ENCODE measurements at places on chromosomes 3 and 15. TPM values are rescaled to one million over a fixed set of nuclear protein-coding genes. Genes with fewer than 3 reads are reported as not detected.

DNA sequence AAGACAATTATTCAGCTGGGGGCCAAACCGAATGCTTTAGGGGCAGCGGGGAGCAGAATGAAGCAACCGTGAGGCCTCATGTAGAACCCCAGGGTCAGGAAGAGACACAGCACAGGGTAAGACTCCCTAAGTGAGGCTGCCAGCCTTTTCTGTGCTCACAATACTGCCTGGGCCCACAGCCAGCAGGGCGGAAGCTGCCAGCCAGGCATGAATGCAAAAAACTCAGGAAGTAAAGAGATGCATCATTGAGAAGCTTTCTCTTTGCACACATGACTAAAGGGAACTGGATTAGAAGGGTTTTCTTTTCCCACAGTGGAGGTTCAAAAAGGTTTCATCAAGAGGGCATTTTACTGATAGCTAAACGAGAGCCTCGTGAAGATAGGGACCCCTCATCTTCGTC, 33.3 kb downstream of the CA12 start:
- no peaks in the 10 kb centered on the region for H3K27me3 ChIP-seq
- peaks cover 24% of the 10 kb centered on the region for H3K4me1 ChIP-seq
- no peak for DNase-seq

The GTF2E1 gene
- total RNA-seq: 22.1 TPM

The GASK1A gene
- not detected for total RNA-seq

The HGD gene
- 0.78 TPM for total RNA-seq

The ANKRD28 gene
- 27.5 TPM for total RNA-seq

DNA sequence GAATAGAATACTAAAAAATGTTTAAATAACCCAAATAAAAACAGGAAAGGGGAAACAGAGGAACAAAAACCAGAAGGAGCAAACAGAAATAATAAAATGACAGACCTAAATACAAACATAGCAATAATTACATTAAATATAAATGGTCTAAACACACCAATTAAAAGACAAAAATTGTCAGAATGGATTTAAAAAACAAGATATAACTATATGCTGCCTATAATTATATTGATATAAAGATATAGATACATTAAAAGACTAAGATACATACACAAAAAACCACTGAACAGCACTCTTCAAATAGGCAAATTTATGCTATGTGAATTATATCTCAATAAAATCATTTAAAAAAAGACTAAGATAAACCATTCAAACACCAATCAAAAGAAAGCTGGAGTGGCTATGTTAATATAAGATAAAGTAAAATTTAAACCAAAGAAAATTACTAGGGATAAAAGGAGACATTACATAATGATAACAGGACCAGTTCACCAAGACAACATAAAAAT, 168.9 kb downstream of the SMAD6 start:
- no peak for DNase-seq
- no peak overlapping the region for H3K27ac ChIP-seq
- H3K4me3 ChIP-seq: no peak overlapping the region
- no peaks in the 10 kb centered on the region for H3K36me3 ChIP-seq
- peaks cover 36% of the 10 kb centered on the region for H3K4me1 ChIP-seq
- H3K27me3 ChIP-seq: no peaks in the 10 kb centered on the region

The ADAMTS7 gene
- 12.0 TPM for total RNA-seq

DNA sequence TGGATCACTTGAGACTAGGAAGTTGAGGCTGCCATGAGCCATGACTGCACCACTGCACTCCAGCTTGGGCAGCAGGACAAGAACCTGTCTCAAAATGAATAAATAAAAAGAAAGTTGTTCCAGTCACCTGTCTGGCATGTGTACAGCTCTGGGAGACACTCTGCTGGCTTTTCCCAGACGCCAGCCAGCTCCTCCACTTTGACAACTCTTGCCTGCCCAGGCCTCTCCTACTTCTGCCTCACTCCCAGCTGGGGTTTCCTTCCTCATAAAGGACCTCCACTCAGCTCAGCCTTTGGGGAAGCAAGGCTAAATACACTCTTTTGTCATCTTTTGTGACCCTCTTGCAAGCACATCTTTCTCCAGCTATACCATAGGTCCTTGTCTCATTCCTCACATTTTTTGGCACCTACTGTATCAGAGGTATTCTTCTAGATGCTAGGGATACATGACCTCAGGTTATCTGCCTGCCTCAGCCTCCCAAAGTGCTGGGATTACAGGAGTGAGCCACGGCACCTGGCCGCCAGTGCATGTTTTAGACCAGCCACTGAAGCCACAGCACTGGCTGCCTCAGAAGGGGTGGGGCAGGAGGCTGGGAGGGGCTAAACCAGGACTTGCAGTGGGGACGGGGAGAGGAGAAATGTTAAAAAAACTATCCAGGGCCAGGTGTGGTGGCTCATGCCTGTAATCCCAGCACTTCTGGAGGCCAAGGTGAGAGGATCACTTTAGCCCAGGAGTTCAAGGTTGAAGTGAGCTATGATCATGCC, 10.0 kb upstream of the ELP6 start:
- H3K36me3 ChIP-seq: no peaks in the 10 kb centered on the region
- no peak for DNase-seq
- no peak overlapping the region for H3K4me3 ChIP-seq
- H3K27ac ChIP-seq: no peak overlapping the region
- peaks cover 3% of the 10 kb centered on the region for H3K27me3 ChIP-seq

The SI gene
- total RNA-seq: not detected

The ITPKA gene
- not detected for total RNA-seq

Measured in activated B cell treated with CpG ODN at 0.5 μM for 24 hours (primary cell).